Myocyte (in vitro differentiated cells): ENCODE measurements at places on chromosomes 5 and 9. TPM values are rescaled to one million over a fixed set of nuclear protein-coding genes. Genes with fewer than 3 reads are reported as not detected.

EIF4E1B gene
- not detected in 2 replicates for total RNA-seq

KIF12 gene
- total RNA-seq = not detected in 2 replicates

GRCh38 chr5:178114325-178115135 lies 1.2 kb downstream of the N4BP3 start:
- peak; percentile 92 for DNase-seq

- peak; percentile 64 for DNase-seq
Observed at GRCh38 chr9:38008168-38009034, 60.6 kb downstream of the SHB start.

DNA sequence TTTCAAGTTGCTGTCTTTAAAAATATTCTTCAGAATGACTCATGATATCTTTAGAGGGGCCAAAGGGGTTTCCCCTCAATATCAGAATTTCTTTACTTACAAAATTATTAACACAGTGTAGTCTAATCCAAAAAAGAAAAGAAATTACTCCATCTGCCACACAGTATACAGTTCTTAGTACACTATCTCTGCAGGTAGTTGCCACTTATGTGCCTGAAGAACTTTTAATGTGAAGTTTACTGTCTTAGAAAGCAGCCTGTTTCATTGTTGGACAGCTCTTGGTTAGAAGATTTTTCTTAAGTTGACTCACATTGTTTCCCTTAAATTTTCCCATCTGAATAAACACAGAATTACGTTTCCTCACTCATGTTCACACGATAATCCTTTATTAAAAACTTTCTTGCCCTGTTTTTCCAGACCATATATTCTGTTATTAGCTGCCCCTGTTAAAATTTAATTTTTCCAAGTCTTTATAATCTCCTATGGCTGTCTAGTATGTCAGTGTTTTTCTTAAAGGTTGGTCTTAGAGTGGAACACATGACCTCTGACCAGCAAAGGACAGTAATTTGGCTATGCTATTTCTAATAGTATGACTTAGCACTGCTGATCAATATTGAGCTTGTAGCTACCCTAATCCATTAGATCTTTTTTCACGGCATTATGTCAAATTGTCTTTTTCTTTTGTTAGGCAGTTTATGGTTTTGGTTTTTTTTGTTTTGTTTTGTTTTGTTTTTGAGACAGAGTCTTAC lies 21.8 kb upstream of the FKTN start:
- no peak for DNase-seq
